ENCODE measurements at places on chromosomes 4 and X. TPM values are rescaled to one million over a fixed set of nuclear protein-coding genes. Genes with fewer than 3 reads are reported as not detected.

Gene ADAM29
- 0.01 TPM for polyA plus RNA-seq

Gene SMR3B
- polyA plus RNA-seq: not detected

Gene SGMS2
- 24.1 TPM for polyA plus RNA-seq

Gene UCP1
- polyA plus RNA-seq: not detected

Gene PF4V1
- polyA plus RNA-seq: not detected

Gene TECRL
- not detected for polyA plus RNA-seq

Gene PDK3
- polyA plus RNA-seq: 13.6 TPM

Gene NELFA
- polyA plus RNA-seq: 21.9 TPM

Gene CTPS2
- polyA plus RNA-seq: 57.0 TPM
